ENCODE measurements at places on chromosomes 1 and 21. TPM values are rescaled to one million over a fixed set of nuclear protein-coding genes. Genes with fewer than 3 reads are reported as not detected.

DNA sequence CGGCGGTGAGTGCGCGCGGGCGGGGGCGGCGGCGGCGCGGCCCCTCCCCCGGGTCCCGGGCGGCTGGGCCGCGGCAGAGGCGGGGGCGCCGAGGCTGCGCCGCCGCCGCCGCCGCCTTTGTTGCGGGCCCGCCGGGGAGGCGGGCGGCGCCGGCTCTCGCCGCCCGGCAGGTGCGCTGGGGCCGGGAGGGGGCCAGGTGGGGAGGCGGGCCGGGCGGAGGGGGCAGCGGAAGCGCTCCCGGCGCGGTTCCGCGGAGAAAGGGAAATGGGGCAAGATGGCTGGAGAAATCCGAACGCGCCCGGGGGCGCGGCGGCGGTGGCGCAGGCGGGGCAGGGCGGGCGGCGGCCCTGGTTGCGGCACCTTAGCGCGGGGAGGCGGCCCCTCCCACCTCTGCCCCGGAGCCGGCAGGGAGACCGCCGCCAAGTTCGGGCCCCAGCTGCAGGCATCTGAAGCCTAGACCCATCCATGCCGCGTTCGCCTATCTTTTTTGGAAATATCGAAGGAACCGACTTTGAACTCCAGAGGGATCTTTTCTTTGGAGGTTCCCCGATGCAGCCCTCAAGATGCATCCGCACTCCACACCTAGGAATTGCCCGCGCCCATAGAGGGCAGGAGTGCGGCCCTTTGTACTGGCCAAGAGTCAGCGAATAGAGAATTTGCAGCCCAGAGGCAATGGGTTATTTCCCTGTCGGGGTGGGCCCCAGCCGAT is 479 bp downstream of the POGK start:
- H3K36me3 ChIP-seq: peaks cover 35% of the 10 kb centered on the region
- H3K4me3 ChIP-seq: peak overlapping the region; percentile 19
- peaks cover 45% of the 10 kb centered on the region for H3K4me1 ChIP-seq
- no peaks in the 10 kb centered on the region for H3K27me3 ChIP-seq

Gene LCE2A
- total RNA-seq: not detected

Gene ASCL5
- not detected for total RNA-seq

DNA sequence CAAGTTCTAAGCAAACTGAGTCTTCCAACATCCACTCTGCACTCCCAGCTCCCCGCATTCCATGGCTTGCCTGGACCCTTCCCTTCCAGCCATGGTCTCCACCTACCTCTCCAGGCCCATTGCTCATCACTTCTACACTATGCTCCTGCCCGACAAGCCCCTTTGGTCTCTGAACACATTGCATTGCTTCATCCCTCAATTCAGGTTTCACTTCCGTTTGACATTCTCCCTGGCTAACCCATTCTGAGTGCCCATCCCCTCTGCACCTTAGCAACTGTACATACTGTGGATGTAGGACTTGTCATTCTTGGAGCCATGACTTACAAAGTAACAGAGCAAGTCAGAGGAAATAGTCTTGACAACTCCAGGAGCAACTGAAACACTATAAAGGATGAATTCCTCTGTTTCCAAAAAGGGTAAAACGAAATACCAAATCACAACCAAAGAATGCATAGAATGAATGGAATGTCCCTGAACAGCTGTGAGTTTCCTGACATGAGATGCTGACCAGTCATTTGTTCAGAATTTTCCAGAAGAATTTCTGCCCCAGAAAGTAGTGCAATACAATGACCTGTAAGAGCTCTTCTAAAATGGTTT is 66.7 kb downstream of the KCNJ6 start:
- H3K27ac ChIP-seq: no peak overlapping the region
- H3K4me3 ChIP-seq: no peak overlapping the region
- H3K36me3 ChIP-seq: no peaks in the 10 kb centered on the region
- DNase-seq: no peak
- no peaks in the 10 kb centered on the region for H3K27me3 ChIP-seq
- no peaks in the 10 kb centered on the region for H3K4me1 ChIP-seq

GRCh38 chr1:185840880-185841279 is 106.7 kb downstream of the HMCN1 start:
- no peaks in the 10 kb centered on the region for H3K36me3 ChIP-seq
- H3K27me3 ChIP-seq: no peaks in the 10 kb centered on the region
- no peaks in the 10 kb centered on the region for H3K4me1 ChIP-seq
- no peak overlapping the region for H3K4me3 ChIP-seq

GRCh38 chr1:19858893-19859292 is 23.3 kb upstream of the OTUD3 start:
- no peaks in the 10 kb centered on the region for H3K4me1 ChIP-seq
- H3K36me3 ChIP-seq: no peaks in the 10 kb centered on the region
- DNase-seq: no peak
- H3K27me3 ChIP-seq: no peaks in the 10 kb centered on the region
- H3K27ac ChIP-seq: no peak overlapping the region

Gene IRF2BP2
- 164 TPM for total RNA-seq

DNA sequence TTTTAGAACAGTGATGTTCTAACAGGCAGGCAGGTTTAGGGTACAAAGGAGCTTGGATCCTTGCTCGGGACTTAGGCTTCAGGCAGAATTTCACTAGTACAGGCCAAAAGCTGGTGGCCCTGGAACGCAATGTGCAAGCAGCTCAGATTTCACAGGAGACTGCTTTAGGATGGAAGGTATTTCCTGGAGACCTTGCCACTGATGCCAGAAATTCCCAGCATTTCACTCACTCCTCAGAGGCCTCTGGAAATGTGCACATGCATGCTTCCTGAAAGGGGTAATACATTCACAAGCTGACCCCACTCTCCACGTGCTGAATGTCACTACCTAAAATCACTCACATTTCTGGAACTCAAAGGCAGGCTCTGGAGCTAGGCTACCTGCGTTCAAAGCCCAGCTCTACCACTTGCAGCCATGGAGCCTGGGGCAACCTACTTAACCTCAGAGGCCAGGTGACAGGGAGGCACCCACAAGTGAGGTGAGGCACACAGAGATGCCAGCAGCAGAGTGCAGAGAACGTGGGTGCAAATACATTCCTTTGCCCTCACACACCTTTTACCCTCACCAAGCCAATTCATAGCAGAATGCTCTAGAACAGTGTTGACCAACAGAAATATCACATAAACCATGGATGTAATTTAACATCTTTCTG is 56.5 kb downstream of the CDC7 start:
- DNase-seq: no peak
- H3K36me3 ChIP-seq: no peaks in the 10 kb centered on the region
- peaks cover 95% of the 10 kb centered on the region for H3K4me1 ChIP-seq
- H3K4me3 ChIP-seq: no peak overlapping the region
- H3K27me3 ChIP-seq: no peaks in the 10 kb centered on the region

- H3K4me3 ChIP-seq: peak overlapping the region; percentile 5
- DNase-seq: no peak
- no peaks in the 10 kb centered on the region for H3K27me3 ChIP-seq
- H3K4me1 ChIP-seq: peaks cover 99% of the 10 kb centered on the region
Measured at GRCh38 chr1:27431601-27431940, 39.1 kb downstream of the GPR3 start.

Measured in CD4-positive, alpha-beta memory T cell (primary cell).